Muscle of back (tissue), 13 donors: ENCODE measurements at places on chromosomes 3 and 15.

- peak; percentile 82 for DNase-seq
Observed at GRCh38 chr3:32626631-32627030, 56.0 kb upstream of the DYNC1LI1 start.

- DNase-seq: no peak
Observed at GRCh38 chr3:173096994-173097785, 43.8 kb downstream of the SPATA16 start.

DNA sequence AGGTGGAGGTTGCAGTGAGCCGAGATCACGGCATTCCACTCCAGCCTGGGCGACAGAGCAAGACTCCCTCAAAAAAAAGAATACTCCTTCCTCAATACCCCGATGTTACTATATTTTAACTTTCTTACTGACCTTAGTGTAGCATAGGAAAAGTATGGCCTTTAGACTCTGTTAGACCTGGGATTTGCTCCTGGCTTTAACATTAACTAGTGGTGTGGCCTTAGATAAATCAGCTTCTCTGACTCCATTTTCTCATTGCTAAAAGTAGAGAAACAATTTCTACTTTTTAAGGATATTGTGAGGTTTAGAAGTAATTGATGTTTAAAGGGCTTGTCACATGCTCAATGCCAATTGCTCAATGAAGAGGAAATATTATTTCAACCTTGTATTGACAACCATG, 7.6 kb upstream of the IL1RAP start:
- DNase-seq: no peak

DNA sequence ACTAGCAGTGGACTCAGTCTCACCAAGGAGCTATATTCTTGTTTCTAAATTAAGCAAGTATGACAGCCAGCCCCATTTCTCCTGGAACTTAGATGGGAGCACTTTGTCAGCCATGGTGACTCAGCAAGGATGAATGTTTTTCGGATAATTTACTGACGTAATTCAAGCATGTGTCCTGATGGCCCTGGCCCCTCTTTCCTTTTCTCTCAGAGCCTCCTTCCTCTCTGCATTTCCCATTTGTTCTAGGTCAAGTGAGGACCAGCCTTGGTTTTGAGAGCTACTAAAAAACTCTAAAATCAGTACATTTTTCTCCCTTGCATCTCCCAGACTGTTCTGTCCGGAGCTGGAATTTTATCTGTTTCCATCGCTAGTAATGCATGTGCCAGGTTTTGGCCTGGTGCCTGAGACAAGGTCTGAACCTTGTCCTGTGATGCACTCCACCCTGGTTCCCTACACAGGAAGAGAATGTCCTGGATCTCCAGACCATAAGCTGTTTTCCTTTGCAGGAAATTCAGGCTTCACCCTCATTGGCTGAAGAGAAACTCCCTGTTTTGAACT, 256.6 kb upstream of the ROPN1 start:
- DNase-seq: peak; percentile 26

- DNase-seq: no peak
Observed at GRCh38 chr3:69011096-69011730, 2.3 kb downstream of the EOGT start.

DNA sequence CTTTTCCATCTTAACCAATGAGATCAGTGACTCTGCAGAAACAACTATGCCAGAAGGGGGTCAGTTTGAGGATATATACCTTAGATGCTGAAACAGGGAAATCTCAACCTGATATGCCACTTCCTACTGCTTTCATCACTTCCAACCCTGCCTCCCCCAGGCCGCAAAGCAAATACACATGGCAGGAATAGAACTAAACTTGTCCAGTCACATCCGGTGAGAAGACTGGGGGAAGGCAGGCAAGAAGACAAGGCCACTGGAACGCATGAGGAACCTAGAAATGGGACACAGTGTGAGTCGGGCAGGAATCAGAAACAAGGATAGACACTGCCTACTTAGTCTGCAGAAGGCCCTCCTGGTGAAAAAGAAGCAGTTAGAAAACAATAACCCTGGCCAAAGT, 90.6 kb downstream of the MYO5A start:
- no peak for DNase-seq

DNA sequence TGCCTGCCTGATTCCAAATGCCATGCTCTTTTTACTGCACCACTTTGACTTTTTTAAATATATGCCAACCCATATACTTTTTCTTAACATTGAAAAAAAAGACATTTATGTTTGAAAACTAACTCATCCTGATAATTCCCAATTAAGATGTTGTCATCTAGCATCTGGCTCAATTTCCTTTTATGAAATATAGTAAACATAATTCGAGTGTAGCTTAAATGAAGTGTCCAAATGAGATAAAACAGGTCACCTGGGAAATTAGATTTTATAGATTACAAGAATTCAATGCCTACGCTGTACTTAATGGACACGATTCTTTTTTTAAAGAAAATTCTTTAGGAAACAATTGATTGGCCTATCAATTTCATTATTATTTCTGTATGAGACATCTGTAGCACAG, 2.8 kb downstream of the MDFIC2 start:
- no peak for DNase-seq

GRCh38 chr3:27353221-27353620, 16.0 kb downstream of the NEK10 start:
- DNase-seq: no peak

GRCh38 chr3:138861798-138862197, 27.1 kb upstream of the PIK3CB start:
- DNase-seq: no peak
